Ureter (tissue), 1 donor: ENCODE measurements at places on chromosomes 12 and 14. TPM values are rescaled to one million over a fixed set of nuclear protein-coding genes. Genes with fewer than 3 reads are reported as not detected.

The KRT83 gene
- total RNA-seq, result not detected

The C12orf56 gene
- total RNA-seq, result not detected

The GLS2 gene
- total RNA-seq, result 4.5 TPM

The CLBA1 gene
- total RNA-seq, result 17.3 TPM
